ENCODE measurements at places on chromosomes 6 and 20.

GRCh38 chr6:39814236-39814635, 22.1 kb downstream of the DAAM2 start:
- no peak for DNase-seq

DNA sequence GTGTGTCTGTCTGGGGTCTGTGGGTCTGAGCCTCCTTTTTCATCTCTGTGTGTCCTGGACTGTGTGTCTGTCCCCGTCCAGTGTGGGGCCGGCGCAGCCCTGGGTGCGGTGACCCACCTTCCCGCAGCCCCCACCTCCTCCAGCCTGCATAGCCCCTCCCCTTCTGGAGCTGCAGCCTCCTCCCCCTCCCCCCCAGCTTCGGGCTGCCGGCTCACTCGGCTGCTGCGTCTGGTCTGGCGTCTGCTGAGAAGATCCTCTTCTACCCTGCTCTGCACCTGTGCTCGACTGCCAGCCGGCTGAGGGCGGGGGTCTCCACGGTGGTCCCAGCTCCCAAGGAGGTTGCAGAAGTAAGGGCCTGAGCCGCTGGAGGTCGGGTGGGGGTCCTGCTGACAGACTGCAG, 7.6 kb upstream of the LKAAEAR1 start:
- DNase-seq = no peak

DNA sequence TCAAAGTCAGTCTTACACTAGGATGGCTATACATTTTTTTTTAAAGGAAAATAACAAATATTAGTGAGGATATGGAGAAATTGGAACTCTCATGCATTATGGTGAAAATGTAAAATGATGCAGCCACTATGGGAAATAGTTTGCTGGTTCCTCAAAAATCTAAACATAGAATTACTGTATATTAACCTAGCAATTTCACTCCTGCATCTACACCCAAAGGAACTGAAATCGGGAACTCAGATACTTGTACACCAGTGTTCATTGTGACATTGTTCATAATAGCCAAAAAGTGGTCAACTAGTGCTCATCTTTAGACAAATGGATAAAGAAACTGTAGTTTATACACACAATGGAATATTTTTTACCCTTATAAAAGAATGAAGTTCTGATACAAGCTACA, 110.7 kb downstream of the UTRN start:
- no peak for DNase-seq

GRCh38 chr6:75874224-75874623, 125.2 kb downstream of the MYO6 start:
- DNase-seq = no peak

Measured in NCI-H1930 (cell line).